Nephron progenitor cell (in vitro differentiated cells): ENCODE measurements at places on chromosomes 2 and 18.

DNA sequence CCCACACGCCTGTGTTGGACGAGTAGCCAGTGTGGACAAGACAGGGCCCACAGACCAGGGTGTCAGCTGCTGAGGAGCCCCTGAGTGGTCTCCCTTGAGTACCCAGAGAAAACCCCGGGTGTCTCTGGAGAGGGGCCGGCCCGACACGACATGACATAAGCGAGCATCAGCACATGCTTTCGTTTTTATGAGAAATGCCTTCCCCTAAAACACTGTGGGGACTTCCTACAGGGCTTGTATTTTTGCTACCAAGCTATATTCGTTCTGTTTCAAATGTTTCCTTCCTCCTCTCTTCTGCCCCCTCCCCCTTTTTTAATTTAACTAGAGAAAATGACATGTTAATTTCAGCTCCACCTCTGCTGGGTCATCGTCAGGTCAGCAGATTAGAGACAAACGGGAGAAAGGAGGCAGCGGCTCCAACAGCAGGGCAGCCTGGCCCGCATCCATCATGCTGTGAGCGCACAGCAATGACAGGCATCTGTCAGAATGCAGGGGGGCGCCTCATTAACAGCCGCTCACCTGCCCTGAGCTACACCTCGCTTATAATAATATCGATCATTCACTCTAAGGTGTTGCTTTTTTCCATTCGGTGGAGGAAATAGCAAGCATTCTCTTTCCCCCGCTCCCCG is 286.2 kb downstream of the ZNF516 start:
- DNase-seq = no peak

DNA sequence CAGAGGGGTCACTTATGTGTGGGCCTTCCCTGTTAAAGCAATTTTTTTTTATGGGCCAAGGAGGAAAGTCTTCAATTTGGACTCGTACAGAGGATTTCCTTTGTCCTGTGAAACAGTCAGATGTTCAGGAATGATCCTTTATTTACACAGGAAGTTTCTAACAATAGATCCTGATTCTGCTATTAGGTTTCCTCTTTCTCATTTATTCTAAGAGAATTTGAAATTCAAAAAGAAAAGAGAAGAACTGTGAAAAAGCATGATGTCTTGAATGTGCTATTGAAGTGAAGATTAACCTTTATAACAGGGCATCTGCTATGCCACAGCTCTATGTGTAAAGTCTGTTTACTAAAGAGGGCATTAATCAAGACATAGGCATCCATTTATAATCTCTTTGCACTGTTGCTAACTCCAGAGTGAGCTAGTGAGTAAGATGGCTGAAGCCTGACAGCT is 105.3 kb upstream of the FAM98A start:
- DNase-seq = no peak

DNA sequence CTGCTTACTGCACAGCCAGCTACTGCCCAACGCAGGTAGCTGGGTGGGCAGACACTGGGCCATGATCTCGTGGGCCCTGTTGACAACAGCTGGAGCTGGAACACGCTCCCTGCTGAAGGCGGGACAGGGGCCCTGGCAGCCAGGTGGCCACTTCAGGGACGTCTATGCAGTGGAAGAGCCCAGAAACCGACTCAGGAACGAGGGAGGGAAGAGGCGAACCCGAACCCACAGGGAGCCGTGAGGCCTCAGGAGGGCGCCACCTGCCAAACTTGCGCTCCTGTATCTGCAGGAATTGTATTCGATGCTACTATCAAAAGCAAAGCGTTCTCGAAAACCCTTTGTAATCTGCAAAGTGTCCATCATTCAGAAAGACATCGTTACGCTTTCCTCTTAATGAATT is 198.4 kb downstream of the EIPR1 start:
- DNase-seq = no peak

DNA sequence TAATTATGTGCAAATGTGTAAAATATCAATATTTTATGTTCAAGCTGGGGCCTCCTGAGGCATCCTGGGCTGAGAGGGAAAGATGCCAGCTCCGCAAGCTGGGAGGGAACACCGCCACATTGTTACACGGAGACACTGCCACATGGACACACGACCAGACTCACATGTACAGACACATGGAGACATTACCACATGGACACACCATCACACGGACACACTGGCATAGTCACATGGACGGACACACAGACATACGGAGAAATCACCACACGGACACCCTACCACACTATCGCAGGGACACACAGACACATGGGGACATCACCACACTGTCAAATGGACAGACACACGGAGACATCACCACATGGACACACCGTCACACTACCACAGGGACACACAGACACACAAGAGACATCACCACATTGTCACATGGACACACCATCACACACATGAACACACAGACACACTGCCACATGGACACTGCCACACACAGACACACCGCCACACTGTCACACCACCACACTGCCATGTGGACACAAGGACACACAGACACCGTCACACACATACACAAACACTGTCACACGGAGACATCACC is 117.6 kb downstream of the CCDC74A start:
- no peak for DNase-seq

- DNase-seq = no peak
Observed at GRCh38 chr2:119119076-119119785, 39.3 kb downstream of the C1QL2 start.
